ENCODE measurements at places on chromosomes 2 and 18. TPM values are rescaled to one million over a fixed set of nuclear protein-coding genes. Genes with fewer than 3 reads are reported as not detected.

DNA sequence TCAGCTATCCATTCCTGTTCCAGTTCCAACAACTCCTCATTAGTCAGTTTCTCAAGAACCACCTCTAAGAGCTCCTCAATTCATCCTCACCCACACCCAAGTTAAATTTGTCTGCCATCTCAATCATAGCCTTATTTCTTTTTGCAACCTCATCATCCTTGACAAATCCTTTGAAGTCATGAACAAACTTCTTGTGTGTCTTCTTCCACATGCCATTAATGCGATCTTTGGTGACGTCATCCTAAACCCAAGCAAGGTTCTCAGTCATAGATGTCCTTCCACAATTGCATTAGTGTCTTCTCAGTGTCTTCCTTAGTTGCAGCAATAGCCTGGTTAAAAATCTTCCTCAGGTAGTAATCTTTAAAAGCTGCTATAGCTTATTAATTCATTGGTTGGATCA, 71.2 kb upstream of the FSIP2 start:
- H3K27ac ChIP-seq, result no peak overlapping the region
- no peak overlapping the region for H3K4me3 ChIP-seq
- no peak for DNase-seq
- peaks cover 3% of the 10 kb centered on the region for H3K4me1 ChIP-seq
- H3K36me3 ChIP-seq, result no peaks in the 10 kb centered on the region
- H3K27me3 ChIP-seq, result no peaks in the 10 kb centered on the region

DNA sequence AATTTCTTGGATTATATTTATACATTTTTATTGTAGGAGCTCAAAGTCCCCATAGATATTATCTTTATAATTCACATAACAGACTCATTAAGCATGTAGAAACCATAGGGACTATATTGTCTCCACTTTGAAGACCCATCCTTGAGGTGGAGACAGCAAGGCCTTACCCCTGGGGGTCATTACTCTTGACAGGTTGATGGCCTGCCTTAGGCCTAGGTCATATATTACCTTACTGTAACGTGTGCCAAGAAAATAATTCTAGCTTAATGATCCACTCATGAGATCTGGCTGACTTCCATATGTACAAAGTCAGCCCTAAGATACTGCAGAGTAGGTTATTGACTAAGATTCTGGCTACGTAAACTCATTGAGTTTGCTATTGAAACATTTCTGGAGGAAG, 65.4 kb upstream of the GLS start:
- no peaks in the 10 kb centered on the region for H3K27me3 ChIP-seq
- H3K27ac ChIP-seq, result no peak overlapping the region
- no peak for DNase-seq
- no peak overlapping the region for H3K4me3 ChIP-seq
- no peaks in the 10 kb centered on the region for H3K4me1 ChIP-seq

- H3K4me3 ChIP-seq, result no peak overlapping the region
- H3K27ac ChIP-seq, result no peak overlapping the region
- no peaks in the 10 kb centered on the region for H3K36me3 ChIP-seq
- H3K4me1 ChIP-seq, result no peaks in the 10 kb centered on the region
Observed at GRCh38 chr2:120598416-120598815, 137.3 kb upstream of the GLI2 start.

- H3K4me3 ChIP-seq, result no peak overlapping the region
- H3K4me1 ChIP-seq, result no peaks in the 10 kb centered on the region
- no peaks in the 10 kb centered on the region for H3K36me3 ChIP-seq
- DNase-seq, result no peak
Observed at GRCh38 chr18:76252139-76252538, 242.9 kb downstream of the ZNF516 start.

GRCh38 chr2:16680781-16681180, 15.1 kb upstream of the CYRIA start:
- no peaks in the 10 kb centered on the region for H3K4me1 ChIP-seq
- no peak overlapping the region for H3K27ac ChIP-seq
- DNase-seq, result no peak
- no peaks in the 10 kb centered on the region for H3K27me3 ChIP-seq
- no peak overlapping the region for H3K4me3 ChIP-seq

DNA sequence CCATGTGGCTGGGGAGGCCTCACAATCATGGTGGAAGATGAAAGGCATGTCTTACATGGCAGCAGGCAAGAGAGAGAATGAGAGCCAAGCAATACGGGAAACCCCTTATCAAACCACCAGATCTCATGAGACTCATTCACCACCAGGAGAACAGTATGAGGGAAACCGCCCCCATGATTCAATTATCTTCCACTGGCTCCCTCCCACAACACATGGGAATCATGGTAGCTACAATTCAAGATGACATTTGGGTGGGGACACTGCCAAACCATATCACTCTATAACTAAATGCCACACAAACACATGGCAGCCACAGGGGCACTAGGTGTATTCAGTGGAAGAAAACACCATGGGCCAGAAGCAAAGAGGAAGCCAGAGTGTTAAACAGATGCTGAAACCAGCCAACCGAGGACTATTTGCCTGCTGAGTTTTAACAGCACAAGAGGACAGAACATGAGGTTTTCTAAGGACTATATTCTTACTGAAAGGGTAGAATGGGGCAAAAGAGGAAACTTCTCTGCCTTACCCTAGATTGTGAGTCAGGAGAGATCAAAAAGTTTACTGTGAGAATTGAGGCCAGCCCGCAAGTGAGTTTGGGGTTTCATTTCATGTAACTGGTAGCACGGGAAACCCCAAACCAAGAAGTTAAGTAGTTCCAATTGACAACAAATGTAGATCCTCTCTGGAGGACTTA, 49.2 kb downstream of the SIGLEC15 start:
- H3K36me3 ChIP-seq, result peaks cover 56% of the 10 kb centered on the region
- no peaks in the 10 kb centered on the region for H3K27me3 ChIP-seq
- no peak overlapping the region for H3K27ac ChIP-seq
- H3K4me3 ChIP-seq, result no peak overlapping the region
- no peak for DNase-seq

- H3K27me3 ChIP-seq, result peaks cover 6% of the 10 kb centered on the region
- DNase-seq, result no peak
- H3K36me3 ChIP-seq, result no peaks in the 10 kb centered on the region
- H3K4me1 ChIP-seq, result no peaks in the 10 kb centered on the region
- H3K4me3 ChIP-seq, result no peak overlapping the region
Observed at GRCh38 chr2:195600778-195601177, 56.2 kb upstream of the SLC39A10 start.

DNA sequence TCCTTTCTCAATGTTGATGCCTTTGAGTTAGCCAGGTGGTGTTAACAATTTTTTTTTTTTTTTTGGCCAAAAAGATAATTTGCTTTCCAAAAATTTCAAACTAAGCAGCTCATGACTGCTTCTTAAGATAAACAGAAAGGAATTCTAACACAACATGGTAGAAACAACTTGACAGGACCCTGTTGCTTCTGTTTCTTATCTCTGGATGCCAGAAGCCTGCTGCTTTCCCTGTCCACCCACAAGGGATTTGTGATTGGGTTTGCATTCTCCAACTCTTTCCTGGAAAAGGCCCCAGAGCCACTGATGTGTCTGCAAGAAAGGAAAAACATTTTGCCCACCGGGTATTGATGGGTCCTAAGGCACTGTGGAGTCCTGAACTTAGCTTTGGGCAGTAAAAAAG, 217.2 kb upstream of the PKDCC start:
- DNase-seq, result no peak
- no peaks in the 10 kb centered on the region for H3K36me3 ChIP-seq
- H3K4me1 ChIP-seq, result no peaks in the 10 kb centered on the region
- H3K27ac ChIP-seq, result no peak overlapping the region
- peaks cover 85% of the 10 kb centered on the region for H3K27me3 ChIP-seq

DNA sequence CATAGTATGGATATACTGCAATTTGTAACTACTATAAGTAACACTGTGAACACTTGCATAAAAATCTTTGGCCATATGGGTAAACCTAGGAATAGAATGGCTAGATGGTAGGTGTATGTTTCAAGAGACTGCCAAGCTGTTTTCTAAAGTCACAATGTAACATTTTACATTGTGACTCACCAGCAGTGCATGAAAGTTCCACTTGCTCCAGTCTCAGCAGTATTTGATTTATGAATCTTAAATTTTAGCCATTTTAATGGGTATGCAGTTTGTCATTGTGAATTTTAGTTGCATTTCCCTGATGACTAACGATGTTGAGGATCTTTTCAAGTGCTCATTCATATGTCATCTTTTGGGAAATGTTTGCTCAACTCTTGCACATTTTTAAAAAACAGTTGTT, 86.1 kb downstream of the FARSB start:
- no peaks in the 10 kb centered on the region for H3K4me1 ChIP-seq
- no peak for DNase-seq
- H3K27me3 ChIP-seq, result no peaks in the 10 kb centered on the region
- no peak overlapping the region for H3K4me3 ChIP-seq

The CROCC2 gene
- total RNA-seq, result not detected

DNA sequence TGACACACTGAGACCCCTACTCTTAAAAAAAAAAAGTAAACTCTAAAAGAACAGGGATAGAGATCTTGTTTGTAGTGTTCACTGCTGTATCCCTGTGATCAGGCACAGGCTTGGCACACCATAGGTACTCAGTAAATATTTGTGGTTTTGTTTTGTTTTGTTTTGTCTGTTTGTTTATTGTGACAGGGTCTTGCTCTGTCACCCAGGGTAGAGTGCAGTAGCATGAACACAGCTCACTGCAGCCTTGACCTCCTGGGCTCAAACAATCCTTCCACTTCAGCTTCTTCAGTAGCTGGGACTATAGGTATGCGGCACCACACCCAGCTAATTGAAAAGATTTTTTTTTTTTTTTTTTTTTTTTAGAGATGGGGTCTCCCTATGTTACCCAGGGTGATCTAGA, 3.4 kb downstream of the FKBP1B start:
- H3K4me1 ChIP-seq, result no peaks in the 10 kb centered on the region
- H3K4me3 ChIP-seq, result no peak overlapping the region
- H3K27me3 ChIP-seq, result no peaks in the 10 kb centered on the region
- no peak overlapping the region for H3K27ac ChIP-seq
- no peak for DNase-seq
- H3K36me3 ChIP-seq, result peaks cover 3% of the 10 kb centered on the region

DNA sequence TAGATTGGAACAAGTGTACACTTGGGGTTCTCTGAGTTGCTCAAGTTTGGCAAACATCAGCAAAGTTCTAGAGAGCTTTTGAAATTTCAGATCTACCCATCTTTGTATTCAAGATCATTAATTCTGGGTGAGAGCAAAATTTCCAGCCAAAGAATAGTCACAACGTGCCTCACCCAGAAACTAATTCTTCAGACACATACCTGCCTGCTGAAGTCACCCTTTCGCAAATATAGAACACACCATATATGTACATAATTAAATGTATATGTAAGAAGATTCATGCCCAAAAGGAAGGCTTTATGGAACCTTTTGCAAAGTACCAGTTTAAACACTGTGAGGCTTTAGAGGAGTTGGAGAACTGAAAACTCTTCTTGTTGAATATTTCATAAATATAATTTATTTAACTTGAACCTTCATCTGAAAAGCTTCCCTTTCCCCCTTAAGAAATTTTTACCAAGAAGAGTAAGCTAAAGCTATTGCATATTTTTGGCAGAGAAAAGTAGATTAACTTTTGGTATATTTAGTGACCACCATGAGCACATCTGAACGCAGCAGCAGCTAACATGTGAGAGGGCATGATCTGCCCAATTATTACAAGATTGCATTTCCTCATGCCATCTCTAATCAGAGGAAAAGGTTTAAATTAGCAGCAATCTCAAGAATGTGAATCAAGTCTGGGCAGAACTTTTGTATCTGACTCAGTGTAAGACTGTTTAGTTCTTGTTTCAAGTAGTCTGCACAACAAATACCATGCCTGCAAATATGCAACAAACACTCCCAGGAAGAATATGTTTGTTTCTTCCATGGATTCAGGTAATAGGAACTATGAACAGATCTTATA, 8.2 kb downstream of the RND3 start:
- no peak for DNase-seq
- H3K4me3 ChIP-seq, result no peak overlapping the region
- H3K4me1 ChIP-seq, result no peaks in the 10 kb centered on the region
- H3K27ac ChIP-seq, result no peak overlapping the region
- peaks cover 13% of the 10 kb centered on the region for H3K27me3 ChIP-seq

DNA sequence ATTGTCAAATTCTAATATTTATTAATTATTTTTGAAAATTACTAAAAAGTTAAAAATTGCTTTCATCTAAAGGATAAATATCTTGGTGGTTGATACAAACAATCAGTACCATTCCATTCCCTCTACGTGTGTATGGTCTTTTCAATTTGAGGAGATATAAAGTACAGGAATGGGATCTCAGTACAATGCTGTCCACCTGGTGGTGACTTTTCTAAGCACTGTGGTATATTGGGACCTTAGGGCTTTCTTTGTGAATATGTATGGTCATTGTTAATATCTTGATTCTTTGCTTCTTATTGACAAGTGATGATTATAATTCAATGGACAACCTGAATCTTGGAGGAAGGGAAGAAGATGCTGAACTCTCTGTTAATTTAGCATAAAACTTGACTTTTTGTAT, 83.1 kb downstream of the NBEAL1 start:
- H3K27me3 ChIP-seq, result no peaks in the 10 kb centered on the region
- H3K27ac ChIP-seq, result no peak overlapping the region
- no peak overlapping the region for H3K4me3 ChIP-seq
- no peaks in the 10 kb centered on the region for H3K4me1 ChIP-seq
- DNase-seq, result no peak

GRCh38 chr2:25814681-25815080, 63.6 kb downstream of the ASXL2 start:
- no peak for DNase-seq
- H3K4me3 ChIP-seq, result no peak overlapping the region
- no peaks in the 10 kb centered on the region for H3K27me3 ChIP-seq
- H3K36me3 ChIP-seq, result peaks cover 6% of the 10 kb centered on the region

GRCh38 chr2:100425107-100425506, 7.6 kb upstream of the CHST10 start:
- no peak for DNase-seq
- no peaks in the 10 kb centered on the region for H3K4me1 ChIP-seq
- H3K4me3 ChIP-seq, result no peak overlapping the region
- H3K27ac ChIP-seq, result no peak overlapping the region

GRCh38 chr2:164794432-164795231, 47.0 kb downstream of the COBLL1 start:
- DNase-seq, result no peak
- H3K27me3 ChIP-seq, result no peaks in the 10 kb centered on the region
- H3K4me3 ChIP-seq, result no peak overlapping the region
- peaks cover 8% of the 10 kb centered on the region for H3K4me1 ChIP-seq
- H3K36me3 ChIP-seq, result no peaks in the 10 kb centered on the region

The DSC3 gene
- total RNA-seq, result 0.41 TPM

The RTP5 gene
- not detected for total RNA-seq

GRCh38 chr18:78875016-78875777, 104.4 kb upstream of the SALL3 start:
- H3K4me3 ChIP-seq, result no peak overlapping the region
- H3K27ac ChIP-seq, result no peak overlapping the region
- peak; percentile 87 for DNase-seq
- no peaks in the 10 kb centered on the region for H3K27me3 ChIP-seq
